ENCODE measurements at places on chromosomes 4 and X. TPM values are rescaled to one million over a fixed set of nuclear protein-coding genes. Genes with fewer than 3 reads are reported as not detected.

DNA sequence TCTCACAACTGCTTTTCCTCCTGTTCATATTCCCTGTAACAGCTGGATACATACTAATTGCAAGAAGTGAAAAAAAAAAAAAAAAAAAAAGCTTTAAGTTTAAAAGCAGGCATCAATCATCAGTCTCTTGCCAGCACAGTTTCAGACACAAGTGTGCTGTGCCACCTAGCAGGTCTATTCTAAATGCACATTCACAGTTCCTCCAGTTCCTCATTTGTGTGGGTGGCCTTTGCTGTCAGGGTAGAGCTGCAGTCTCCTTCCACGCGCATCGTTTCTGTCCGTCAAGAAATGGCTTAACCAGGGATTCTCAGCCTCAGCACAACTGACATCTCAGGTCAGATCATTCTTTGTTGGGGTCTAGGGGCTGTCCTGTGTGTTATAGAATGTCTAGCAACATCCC is 61.6 kb downstream of the SCML1 start:
- DNase-seq: no peak

Gene ADH6
- total RNA-seq: not detected

GRCh38 chr4:23888421-23889319 is 1.2 kb downstream of the PPARGC1A start:
- DNase-seq: peak; percentile 25

DNA sequence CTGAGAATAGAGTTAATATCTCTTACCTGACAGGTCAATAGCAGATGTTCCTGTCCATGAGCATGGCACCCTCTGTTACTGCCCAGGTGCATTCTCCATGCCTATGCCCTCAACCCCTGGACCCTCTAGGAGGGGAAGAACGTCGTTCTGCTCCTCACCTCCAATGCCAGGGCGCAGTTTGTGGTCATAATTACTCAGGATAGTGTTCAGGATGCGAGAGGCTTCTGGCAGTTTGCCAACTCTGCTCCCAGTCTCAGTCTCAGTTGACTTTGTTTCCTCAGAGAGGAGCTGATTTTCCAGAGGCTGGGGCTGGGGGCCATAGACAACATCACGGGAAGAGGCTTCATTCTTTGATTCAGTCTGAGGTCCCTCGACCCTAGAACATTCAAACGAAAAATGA is 4.4 kb downstream of the GABRE start:
- DNase-seq: no peak

- no peak for DNase-seq
Measured at GRCh38 chr4:94650134-94650495, 107.6 kb upstream of the BMPR1B start.

DNA sequence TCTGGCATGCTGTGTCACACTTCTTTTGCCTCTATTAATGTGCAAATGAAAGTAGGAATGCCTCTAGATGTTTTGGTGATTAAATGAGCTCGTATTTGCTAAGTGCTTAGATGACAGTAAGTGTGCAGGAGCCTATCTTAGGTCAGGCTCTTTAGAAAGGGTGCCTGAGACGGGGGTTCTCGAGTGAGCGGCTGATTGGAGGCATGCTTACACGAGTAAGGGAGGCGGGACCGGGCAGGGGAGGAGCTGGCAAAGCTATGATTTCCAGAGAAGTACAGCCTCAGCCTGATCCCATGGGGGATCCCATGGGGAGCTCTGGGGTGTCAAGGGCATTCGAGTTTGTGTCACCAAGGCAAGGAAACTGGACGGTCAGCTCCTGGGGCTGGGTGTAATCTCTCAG is 44.8 kb downstream of the CLDN34 start:
- DNase-seq: no peak

Gene MAOB
- total RNA-seq: not detected

- peak; percentile 68 for DNase-seq
Measured at GRCh38 chr4:8176547-8177399, 18.2 kb upstream of the ABLIM2 start.

Gene RNF212
- not detected for total RNA-seq

All from H4 (cell line).